NCI-H1105 treated with DMSO at 0.1 percent for 48 hours (cell line): ENCODE measurements at places on chromosomes 11 and 22.
A peak's percentile ranks its signal among the peaks of the same experiment; 100 is the strongest.

DNA sequence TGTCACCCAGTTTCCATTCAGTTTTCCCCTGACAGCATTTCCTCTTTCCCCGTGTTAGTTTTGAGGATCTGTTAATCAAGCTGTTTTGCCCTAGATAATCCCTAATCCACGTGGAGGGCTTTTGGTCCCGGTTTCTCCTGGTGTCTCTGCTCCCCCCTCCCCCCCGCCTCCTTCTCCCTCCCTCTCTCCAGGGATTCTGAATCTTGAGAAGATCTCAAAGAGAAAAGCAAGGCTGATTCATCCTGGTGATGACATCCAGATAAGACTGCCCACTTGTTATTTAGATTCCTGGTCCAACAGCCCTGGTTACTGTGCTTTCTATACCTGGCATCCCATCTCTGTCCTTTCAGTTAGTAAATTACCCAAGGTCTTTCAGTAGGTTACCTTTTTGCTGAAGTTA, 59.4 kb downstream of the KCNA4 start:
- no peak for DNase-seq

DNA sequence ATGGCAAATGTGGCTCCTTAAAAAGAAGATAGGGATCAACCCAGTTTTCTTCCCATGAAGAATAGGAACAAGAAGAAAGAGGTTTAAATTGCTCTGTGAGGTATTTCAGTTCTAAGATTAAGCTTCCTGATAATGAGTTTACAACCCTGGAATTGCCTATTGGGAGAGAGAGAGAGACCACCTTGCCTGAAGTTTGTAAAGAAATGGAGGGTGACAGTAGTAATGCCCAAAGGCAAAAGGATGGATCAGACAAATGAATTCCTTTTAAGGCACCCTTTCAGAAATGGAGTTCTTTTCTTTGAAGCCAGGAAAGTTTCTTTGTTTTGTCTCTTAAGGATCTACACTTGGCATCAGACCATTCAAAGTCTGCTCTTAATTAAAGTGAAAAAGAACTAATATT, 74.3 kb downstream of the DDIAS start:
- DNase-seq: no peak

GRCh38 chr11:118004543-118005223, 18.5 kb downstream of the IL10RA start:
- DNase-seq: no peak

DNA sequence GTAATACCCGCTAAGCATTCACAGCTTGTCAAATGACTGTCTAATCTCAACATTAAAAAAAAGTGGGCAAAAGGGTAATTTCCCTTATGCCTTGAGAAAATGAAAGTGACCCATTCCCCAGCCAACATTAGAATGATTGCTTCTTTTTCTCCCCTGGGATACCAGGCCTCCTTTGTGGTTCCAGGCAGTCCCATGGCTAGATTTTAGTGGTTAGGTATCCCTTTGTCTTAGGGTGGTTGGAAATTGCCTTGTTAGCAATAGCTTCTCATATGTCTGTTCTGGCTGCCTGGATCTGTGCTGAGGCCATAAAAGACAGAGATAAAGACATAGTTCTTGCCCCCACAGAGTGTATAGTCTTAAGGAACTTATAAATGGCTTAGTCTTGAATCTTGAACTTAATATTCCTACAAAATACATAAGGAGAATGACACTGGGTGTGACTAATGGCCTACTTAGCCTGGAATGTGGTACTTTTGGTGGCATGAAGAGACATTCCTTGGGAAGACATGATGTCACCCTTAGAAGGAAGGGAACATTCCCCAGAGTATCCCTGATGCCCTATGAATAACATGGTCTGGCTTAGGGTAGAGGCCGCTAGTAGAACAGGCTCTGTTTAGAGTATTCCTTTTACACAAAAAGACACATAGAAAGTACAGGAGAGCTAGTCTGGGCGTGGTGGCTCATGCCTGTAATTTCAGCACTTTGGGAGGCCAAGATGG, 90.3 kb downstream of the ZBTB16 start:
- DNase-seq: no peak

DNA sequence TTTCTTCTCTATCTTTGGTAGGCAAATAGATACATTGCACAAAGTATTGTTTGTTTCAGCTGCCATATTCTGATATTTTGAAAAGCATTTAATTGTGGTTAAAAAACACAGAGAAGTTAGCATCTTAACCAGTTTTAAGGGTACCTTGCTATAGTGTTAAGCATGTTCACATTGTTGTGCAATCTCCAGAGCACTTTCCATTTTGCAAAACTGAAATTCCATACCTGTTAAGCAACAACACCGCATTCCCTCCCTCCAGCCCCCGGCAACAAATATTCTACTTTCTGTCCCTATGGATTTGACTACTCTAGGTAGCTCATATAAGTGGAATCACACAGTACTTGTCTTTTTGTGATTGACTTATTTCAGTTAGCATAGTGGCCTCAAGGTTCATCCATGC, 33.9 kb downstream of the CNTF start:
- no peak for DNase-seq

DNA sequence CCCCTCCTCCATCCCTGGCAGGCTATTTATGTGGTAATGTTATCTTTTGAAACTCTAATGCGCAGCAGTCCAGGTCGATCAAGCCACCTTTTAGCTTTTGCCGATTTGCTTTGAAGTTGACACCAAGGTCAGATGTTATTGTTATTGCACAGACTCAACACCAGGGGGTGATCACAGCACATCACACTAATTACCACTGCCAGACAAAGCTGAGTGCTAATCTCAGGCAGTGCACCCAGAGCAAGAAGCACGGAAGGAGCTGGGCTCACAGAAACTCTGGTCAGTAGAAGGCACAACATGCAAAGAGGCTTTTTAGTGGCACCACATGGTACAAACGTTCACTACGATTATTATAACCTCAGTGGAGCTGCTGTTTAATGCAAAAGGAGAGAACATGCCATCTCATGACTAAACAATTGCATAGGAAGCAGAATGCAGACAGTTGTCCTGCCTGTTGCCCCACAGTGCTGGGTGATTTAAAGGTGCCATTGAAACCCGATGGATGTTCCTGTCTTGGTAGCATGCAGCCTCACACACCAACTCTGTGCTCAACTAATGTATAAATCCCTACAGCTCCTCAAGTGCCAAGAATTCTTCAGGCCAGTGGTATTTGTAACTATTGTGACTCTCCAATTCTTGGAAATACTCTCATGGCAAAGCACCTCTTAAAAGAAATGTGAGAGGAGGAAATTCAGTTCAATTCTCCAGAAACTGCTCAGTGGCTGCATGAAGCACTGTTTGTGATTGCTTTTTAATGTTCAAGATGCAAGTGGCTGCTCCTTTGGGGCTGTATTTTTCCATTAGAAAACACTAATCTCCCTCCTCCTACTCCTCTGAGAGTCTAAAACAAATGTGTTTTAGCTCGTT, 353.9 kb upstream of the DDI1 start:
- peak; percentile 73 for DNase-seq

DNA sequence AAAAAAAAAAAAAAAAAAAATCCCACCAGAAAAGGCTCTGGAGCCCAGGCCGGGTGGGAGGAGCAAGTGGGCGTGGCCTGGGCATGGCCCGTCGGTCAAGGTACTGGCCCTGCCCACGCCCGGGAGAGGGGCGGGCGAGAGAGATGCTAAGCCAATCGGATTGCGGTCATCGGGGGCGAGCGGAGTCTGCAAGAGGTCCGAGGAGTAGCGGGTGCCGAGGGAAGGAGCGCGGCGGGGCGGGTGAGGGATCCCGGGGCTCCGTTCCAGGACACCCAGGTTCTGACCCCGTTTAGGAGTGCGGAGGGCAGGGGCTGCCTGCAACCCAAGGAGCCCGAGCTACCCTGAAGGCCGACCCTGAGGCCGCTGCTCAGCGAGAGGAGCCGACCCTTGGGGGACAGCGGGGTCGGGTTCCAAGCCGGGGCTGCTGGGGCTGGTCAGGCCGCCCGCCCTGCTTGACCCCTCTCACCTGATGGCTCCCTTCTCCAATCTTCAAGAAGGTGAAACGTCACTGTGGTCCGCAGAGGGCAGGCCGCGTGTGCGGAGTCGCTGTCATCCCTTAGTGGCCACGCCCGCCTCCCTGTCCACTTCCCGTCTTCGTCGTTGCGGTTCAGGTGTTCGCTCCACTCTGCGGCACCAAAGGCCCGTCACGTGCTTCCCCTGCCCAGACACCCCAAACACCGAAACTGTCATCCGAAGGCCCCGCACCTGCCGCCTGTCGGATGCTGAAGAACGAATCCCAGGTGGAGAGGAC, 11.1 kb upstream of the TAB1 start:
- DNase-seq: no peak

DNA sequence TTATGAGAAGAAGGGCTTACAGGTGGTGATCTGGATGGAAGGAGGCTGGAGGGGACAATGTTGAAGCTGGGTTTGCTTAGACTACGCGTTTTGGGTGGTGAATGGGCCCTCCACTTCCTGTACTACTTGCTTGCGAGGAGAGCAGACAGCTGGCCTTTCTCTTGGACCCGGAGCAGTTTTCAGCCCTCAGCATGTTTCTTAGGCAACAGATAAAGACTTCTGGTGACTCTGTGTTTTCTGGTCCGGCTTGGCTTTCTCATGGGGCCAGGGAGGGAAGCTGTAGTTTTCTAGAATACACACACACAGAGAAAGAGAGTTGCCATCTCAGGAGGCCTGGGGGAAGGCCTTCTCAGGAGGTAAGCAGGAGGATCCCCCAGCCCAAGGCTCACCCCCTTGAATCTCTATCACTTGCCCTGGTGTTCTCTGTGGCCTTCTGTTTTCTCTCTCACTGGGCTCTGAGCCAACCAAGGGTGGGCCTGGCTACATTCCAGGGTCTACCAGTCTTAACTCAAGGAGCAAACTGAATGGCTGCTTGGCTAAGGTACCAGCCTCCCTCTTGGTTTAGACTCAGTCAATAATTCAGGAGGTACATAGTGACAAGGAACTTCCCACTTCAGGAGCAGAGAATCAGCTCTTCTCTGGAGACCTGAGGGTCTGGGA, 2.4 kb downstream of the CCS start:
- peak; percentile 15 for DNase-seq

DNA sequence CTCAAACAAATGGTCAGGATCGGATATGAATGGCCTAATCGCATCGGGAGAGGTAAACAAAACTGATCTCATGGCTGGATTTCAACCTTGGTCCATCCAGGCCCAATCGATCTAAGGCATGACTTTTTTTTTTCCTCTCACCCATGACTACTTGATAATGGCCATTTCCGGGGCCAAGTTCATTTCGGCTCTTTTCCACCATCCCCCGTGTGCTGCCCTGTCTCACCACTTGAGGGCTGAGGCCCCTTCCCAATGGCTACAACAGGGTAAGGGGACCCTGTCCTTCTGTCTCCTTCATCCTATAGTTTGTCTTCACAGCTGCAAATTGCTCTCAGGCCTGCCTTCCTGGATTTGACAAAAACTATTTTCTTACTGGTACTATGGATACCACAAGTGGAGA, 26.7 kb downstream of the GRAP2 start:
- DNase-seq: no peak

GRCh38 chr11:63537293-63538101, 889 bp downstream of the PLAAT4 start:
- DNase-seq: no peak

DNA sequence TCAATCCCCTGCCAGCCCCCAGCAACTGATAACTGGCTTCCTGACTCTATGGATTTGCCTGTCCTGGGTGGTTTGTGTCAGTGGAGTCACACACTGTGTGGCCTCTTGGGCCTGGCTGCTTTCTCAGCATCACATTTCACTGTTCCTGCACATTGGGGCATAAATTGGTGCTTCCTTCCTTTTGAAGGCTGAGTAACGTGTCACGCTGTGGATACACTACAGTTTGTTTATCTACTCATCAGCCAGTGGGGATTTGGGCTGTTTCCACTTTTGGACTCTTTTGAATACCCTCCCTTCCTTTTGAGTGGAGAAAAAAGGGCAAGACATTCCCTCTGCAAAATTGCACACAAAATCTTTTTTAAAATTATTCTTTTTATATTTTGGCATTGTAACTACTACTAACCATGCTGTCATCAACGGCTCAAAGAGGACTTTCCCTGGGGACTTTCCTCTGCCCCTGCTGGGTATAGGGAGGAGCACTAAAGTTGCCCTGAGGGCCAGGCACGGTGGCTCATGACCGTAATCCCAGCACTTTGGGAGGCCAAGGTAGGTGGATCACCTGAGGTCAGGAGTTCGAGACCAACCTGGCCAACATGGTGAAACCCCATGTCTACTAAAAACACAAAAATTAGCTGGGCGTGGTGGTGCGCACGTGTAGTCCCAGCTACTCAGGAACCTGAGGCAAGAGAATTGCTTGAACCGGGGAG, 7.8 kb upstream of the CELSR1 start:
- DNase-seq: no peak

DNA sequence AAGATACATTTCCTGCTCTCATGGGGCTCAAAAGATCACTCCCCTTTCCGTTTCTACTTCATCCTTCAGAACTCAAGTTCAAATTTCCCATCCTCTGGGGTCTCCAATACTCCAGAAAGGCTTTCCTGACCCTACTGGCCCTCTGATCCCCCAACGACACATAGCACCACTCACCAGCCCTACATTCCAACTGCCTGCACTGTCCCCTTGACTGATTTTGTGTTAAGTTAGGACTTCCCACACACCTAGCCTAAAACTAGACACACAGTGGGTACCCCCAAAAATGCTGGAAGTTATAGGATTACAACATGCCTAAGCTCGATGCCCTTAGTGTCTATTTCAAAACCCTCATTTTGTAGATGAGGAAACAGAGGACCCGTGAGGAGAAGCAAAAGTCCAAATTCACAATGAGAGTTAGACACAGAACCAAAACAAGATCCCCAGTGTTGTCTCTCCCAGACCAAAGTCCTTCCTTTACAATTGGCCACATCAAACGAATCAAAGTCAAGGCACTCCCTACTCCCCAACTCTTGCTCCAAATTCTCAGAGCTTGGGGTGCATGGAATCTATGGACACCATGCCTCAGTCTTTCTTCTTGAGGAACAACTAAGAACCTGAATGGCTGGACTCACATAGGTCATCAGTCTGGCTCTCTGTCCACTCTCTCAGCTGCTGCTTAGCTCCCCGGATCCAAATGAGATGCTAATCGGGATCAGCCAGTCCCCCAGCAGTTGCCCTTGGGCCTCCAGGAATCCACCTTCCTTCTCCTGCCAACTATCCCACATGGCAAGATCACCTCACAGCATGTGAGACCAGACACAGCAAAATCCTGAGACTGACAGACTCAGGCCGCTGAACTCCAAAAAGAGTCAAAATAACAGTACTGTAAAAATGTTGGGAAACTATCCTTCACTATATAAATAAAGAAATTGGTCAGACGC, 1.7 kb downstream of the CLPB start:
- no peak for DNase-seq

GRCh38 chr11:133950874-133951326, 5.9 kb downstream of the IGSF9B start:
- DNase-seq: no peak

- DNase-seq: no peak
These were observed 44.3 kb downstream of the LRRC32 start for GRCh38 chr11:76626266-76626665.

- DNase-seq: no peak
These were observed 478 bp upstream of the CD248 start for GRCh38 chr11:66317322-66317722.

- no peak for DNase-seq
These were observed 894.2 kb downstream of the NTM start for GRCh38 chr11:132264616-132265015.
